ENCODE measurements at places on chromosomes 2 and 18. TPM values are rescaled to one million over a fixed set of nuclear protein-coding genes. Genes with fewer than 3 reads are reported as not detected.

DNA sequence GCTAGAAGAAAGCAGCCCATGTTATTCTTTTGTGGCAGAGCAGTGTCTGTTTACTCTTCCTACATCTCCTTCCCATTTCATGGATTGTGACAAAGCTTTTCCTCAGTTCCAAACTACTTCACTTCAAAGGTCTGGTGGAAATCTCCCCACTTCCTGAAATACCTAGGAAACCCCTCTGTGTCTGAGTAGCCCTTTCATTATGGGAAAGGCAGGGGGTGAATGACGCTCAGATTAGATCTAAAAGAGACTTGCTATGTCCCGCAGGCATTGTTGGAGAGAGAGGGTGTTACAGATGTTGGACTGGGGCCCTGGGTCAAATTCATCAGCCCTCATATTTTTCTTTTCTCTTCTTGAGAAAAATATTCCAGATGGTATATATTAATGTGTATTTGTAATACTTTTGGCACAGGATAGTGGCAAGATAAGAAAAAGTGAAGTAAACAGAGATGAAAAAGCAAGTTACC lies 675.0 kb downstream of the IRS1 start:
- DNase-seq: no peak

DNA sequence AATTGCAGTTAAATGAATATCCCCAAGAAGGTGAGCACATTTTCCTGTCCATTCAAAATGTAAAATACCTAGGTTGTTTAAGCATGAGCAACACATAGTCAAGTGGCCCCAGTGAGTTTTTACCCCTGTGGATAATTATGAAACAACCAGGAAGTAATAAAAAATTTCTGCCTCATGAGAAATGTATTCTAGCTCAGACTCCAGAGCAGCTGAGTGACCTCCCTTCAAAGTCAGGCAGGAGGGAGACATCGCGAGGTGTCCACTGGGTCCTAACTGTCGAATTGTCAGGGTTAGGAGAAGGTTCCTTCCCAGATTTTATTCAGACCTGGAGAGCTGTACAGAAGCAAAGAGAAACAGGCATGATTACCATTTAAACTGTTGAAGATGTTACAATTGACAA lies 416.6 kb upstream of the SMIM21 start:
- no peak for DNase-seq

- DNase-seq: no peak
Measured at GRCh38 chr2:165428926-165429325, 40.6 kb upstream of the CSRNP3 start.

- peak; percentile 99 for DNase-seq
Measured at GRCh38 chr2:216108967-216109921, at the start of gene XRCC5. TSS of gene XRCC5 (plus strand) at chr2:216109348. CDS start at chr2:216109437, 89 bp downstream.

DNA sequence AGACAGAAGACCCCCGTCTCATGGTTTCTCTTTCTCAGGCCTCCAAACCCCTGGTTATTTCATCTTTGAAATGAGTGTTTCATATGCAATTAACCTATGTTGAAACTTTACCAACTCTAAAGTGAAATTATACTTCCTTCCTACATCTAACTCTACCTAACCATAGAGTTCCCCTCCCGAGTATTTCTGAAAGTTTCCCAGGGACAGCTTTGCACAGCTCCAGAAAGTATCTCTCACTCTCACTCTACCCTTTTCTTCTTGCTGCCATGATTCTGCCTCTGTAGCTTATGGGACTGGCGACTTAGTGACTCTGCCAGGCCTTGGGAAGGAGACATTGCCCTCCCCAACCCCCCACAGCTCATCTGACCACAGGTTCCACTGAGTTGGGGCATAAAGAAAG lies 107.9 kb downstream of the B3GNT2 start:
- DNase-seq: no peak

GRCh38 chr2:75416420-75417342 lies 144.1 kb downstream of the EVA1A start:
- DNase-seq: no peak

DNA sequence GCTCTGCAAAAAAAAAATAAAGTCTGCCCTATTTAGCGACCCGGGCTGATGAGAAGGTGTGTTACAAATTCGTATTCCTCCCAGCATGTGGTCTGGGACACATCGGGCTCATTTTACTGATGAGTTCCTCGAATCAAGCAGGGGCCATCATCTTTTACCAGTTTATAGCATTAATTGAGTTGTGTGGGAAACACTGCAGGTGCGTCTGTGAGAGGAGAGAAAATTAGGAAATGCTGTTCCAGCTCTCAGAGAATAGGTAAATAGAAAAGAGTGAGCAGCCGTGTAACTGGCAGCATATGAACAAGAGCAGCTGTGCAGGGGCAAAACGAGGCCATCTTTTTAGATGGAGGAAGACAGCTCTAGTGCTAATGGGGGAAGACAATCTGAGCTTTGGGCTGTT lies 216.7 kb downstream of the SETBP1 start:
- no peak for DNase-seq

DNA sequence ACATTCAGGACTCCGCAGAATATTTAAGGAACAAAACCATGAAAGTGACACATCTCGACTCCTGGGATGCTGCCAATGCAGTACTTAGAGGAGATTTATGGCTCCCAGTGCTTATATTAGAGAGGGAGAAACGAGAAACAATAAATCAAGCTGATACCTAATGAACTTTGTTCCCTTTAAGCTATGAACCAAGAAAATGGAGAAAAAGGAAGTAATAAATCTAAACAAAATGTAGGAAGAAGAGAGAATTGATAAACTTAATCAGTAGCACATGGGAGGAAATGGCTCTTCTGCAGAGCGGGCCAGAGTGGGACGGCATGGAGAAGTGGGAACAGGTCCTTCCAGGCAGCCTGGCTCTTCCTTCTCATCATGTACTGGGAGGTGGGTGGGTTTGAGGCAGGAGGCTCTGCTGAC lies 42.7 kb downstream of the NPPC start:
- DNase-seq: no peak

- DNase-seq: no peak
Measured at GRCh38 chr2:34337735-34338134, 738.6 kb upstream of the FAM98A start.

DNA sequence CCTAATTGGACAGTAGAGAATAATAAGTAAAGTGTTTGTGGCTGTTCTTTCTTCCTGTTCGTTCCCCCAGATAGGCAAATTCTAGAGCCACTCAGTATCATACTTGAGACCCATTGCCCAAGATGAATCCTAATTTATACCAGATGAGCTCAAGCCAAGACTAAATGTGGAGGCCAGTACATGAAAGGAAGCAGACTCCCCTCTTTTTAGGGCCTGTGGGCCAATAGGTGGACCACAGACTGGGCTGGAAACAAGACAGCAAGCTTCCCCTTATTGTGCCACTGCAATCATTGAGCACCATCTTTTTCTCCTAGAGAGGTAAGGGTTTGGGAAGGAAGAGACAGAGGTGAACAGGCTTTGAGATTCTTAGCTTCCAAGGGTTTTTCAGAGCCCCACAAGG lies 141.9 kb downstream of the MGAT5 start:
- DNase-seq: no peak

DNA sequence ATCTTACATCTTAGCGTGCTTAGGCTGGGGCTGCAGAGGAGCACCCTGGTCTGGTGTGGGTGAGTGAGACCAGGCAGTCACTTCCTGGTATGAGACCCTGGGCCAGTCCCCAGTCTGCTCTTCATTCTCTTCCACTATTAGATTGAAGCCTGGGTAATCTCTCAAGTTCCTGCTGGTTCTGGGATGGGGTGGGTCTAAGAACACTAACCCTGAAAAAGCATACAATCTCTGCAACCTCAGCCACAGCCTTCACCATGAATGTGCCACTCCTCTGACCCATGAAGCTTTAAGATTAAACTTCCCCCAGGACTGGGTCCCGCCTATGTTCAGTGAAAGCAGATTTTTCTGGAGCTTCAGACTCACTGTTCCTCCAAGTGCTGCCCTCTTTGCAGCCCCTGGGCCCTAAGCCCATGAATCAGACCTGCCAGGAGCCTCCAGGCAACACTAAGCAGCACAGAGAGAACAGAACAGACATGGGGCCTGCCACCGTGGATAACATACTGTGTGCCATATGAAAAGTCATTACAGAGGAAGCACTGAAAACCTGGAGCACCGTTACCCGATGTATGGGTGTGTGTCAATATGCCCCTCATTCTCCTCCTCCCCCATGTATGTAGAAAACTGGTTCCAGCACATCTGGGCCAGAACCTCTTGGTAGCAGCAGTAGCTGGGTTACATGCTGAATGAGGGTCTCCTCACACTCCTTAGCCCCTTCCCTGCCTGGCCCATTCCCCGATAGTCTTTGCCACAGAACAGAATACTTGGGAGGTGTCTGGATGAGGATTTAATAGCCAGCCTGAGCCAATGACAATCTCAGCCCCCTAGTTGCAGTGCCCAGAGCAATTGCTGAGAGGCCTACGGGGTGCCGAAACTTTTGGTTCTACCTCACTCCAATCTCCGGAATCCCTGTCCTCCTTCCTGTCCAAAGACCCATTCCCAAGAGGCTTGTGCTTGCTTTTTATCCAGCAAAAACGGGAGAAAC lies 2.7 kb upstream of the SIX2 start:
- DNase-seq: no peak

- DNase-seq: peak; percentile 75
Measured at GRCh38 chr2:234446404-234447076, 50.3 kb downstream of the ARL4C start.

GRCh38 chr2:23220513-23221094 lies 164.4 kb upstream of the KLHL29 start:
- no peak for DNase-seq

GRCh38 chr2:139940686-139941085 lies 1160.5 kb upstream of the NXPH2 start:
- DNase-seq: no peak

DNA sequence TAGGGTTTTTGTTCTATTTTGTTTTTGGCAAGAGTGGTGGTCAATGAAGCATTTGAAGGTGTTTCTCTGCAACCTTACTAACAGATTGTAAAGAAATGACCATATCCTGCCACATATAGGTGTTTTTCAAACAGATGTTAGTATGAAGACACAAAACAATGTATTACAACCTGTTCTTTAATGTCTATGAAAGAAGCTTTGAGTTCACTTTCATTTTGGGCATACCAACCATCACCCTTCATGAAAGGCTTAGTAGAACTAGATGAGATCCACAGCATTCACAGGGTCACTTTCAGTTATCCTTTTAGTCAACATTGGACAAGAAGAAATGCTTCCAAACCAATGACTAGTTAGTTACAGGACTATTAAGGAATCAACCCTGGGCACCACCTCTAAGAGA lies 95.1 kb downstream of the EHBP1 start:
- DNase-seq: no peak

DNA sequence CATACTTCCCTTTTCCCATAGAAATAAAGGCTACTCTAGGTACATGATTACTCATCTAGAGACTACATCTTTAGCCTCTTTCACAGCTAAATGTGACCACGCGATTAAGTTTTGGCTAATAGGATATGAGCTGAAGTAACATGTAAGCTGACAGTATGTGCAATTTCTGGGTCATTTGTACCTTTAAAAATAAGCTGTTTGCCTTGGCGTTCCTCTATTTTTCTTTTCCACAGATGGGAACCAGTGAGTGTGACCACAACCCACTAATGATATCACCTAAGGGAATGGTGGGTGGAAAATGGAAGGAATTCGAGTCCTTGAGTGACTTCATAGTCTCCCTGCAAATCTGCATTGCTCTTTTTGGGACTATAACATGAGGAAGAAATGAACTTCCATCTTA lies 11.7 kb upstream of the NABP1 start:
- DNase-seq: no peak

GRCh38 chr2:239425631-239426030 lies 24.8 kb upstream of the HDAC4 start:
- no peak for DNase-seq

GRCh38 chr2:226788064-226788463 lies 11.6 kb downstream of the IRS1 start:
- DNase-seq: no peak

DNA sequence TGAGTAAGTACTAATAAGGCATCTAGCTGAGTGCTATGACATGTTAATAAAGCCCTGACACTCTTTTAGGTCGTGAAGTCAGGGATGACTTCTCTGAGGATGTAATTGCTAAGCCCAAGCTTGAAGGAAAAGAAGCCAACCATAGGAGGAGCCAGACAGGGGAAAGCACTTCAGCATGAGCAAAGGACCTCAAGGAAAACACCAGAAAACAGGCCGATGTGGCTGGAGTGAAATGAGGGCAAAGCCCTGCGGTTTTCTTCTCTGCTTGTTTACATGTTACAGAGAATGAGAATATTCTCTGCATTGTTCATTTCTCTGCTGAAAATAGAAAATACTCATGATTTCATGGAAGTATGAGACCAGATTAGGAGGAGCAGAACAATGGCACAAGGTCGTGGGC lies 112.5 kb upstream of the ARHGAP28 start:
- DNase-seq: no peak

- no peak for DNase-seq
Measured at GRCh38 chr2:162435676-162436075, 91.7 kb downstream of the GCA start.

DNA sequence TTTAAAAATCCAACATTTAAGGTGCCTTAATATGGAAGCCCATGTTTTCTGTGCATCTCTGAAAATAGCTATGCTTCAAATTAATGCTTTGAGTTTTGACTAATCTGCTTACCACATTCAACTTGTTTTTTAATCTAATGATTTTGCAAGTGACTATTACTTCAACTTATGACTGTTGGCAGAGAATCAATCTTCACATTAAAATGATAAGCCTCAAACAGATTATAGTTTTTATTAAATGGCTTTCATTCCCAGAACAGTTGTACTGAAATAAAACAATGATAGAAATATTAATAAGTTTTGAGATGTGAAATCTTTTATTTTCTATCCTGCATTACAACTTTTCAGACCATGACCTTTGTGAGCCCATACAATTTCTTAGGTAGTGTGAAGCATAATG lies 347.5 kb downstream of the ZNF804A start:
- no peak for DNase-seq

GRCh38 chr18:48939205-48940097 lies 11.3 kb downstream of the SMAD7 start:
- DNase-seq: no peak

- DNase-seq: no peak
Measured at GRCh38 chr2:224025874-224026273, 13.2 kb downstream of the SERPINE2 start.

The SLC11A1 gene
- 2.2 TPM for total RNA-seq

The PLB1 gene
- 0.89 TPM for total RNA-seq

The TGFA gene
- total RNA-seq: 0.14 TPM

The ACVR1C gene
- 1.3 TPM for total RNA-seq

The NOSTRIN gene
- 4.7 TPM for total RNA-seq

The CACNB4 gene
- total RNA-seq: 0.21 TPM

All from psoas muscle (tissue), 8 donors.